ENCODE measurements at places on chromosomes 1 and 21.

- no peak for DNase-seq
Observed at GRCh38 chr21:42614396-42614795, 39.0 kb upstream of the PDE9A start.

DNA sequence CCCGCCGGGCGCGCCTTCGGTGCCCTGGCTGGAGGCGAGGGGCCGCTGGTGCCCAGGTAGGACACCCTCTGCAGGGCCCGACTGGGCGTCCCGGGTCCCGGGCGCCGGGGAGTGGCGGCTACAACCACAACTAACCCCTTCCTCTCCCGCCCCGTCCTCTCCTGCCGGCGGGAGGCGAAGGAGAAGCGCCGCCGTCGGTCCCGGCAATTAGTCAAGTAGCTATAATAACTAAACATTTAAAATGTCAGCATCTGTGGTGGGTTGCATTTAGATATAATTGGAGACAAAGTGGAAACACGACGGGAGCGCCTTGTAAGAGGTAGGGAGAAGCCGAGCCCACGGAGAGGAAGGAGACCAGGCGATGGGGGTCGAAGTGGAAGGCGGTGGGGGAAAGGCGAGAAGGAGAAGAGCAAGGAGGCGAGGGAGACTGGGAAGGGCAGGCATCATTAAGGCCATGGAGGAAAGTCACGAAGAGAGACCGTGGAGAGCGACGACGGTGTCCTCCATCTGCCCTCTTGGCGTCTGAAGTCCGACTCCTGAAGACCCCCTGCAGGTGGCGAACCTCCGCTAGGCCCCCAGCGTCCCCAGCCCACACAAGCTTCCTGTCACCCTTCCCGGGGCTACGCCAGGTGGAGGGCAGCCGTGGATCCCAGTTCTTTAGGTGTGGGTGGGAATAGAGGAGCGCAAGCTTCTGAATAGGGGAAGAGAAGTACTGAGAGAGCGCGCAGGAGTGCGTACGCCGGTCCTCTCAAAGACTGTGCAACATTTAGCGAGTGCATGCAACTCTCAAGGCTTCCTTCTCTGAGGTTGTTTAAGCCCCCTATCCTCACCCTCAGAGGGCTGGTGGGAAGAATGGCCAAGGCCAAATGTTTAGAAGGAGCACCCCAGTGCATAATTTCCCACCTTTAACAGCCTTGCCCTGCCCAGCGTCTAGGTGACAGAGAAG lies 1.6 kb downstream of the CNIH3 start:
- DNase-seq, result peak; percentile 25

- no peak for DNase-seq
Observed at GRCh38 chr1:41743366-41743765, 175.4 kb downstream of the HIVEP3 start.

GRCh38 chr21:26920055-26920454 lies 46.8 kb downstream of the ADAMTS5 start:
- DNase-seq, result no peak

GRCh38 chr1:235057385-235058306 lies 71.0 kb downstream of the TOMM20 start:
- DNase-seq, result no peak
